Posterior cingulate gyrus (tissue), 11 donors: ENCODE measurements at places on chromosomes 12 and 14.

- no peak for DNase-seq
These were observed 206.0 kb upstream of the MYL2 start for GRCh38 chr12:111126331-111126730.

- DNase-seq, result no peak
These were observed 69.3 kb downstream of the PRKD1 start for GRCh38 chr14:29858299-29858698.

DNA sequence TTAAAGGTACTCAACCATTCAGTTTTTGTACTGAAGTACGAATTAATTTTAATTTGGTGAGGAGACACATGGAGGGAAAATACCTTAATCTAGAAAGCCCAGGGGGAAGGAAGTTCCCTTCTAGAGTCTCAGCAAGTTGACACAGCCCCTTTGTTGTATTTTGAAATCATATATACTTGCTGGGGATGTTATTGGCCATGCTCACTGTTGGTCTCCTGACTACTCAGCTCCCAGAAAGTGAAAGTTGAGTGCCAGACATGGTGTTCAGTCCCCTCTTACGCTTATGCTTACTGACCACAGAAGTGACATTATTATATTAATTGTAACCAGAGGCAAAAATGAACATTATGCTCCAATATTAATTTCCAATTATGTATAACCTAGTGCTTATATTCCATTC lies 28.1 kb downstream of the ARF6 start:
- no peak for DNase-seq

DNA sequence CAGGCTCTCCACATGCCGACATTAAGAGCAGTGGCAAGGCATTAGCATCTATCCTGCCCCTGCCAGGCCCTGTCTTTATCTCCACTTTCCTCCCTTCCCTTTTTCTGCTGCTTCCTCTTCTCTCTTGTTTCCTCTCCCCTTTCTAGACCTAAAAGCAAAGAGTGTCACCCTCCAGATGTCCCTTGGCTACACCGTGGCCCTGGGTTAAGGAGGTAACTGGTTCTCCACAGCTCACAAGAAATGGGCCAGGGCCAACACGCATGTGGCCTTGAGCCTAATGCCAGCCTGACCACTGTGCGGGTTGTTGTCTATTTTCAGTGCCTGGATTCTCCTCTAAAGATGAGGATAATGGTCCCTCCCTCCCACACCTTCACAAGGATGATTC lies 41.7 kb upstream of the DDX11 start:
- DNase-seq, result no peak
